ENCODE measurements at places on chromosomes 1 and 21. TPM values are rescaled to one million over a fixed set of nuclear protein-coding genes. Genes with fewer than 3 reads are reported as not detected.

DNA sequence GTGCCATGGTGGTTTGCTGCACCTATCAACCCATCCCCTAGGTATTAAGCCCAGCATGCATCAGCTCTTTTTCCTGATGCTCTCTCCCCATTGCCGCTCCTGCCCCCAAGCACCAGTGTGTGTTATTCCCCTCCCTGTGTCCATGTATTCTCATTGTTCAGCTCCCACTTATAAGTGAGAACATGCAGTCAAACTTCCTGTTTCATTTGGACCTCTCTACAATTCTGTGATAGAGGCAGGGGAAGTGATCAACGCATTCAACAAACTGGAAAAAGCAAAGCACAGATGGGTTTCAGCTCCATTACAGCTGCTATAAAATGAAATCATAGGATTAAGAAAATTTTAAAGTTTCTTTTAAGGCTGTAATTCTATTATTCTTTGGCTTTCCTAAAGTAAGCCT lies 23.3 kb upstream of the CD55 start:
- no peaks in the 10 kb centered on the region for H3K36me3 ChIP-seq
- no peaks in the 10 kb centered on the region for H3K4me1 ChIP-seq
- no peaks in the 10 kb centered on the region for H3K27me3 ChIP-seq
- H3K27ac ChIP-seq, result no peak overlapping the region
- no peak for DNase-seq

DNA sequence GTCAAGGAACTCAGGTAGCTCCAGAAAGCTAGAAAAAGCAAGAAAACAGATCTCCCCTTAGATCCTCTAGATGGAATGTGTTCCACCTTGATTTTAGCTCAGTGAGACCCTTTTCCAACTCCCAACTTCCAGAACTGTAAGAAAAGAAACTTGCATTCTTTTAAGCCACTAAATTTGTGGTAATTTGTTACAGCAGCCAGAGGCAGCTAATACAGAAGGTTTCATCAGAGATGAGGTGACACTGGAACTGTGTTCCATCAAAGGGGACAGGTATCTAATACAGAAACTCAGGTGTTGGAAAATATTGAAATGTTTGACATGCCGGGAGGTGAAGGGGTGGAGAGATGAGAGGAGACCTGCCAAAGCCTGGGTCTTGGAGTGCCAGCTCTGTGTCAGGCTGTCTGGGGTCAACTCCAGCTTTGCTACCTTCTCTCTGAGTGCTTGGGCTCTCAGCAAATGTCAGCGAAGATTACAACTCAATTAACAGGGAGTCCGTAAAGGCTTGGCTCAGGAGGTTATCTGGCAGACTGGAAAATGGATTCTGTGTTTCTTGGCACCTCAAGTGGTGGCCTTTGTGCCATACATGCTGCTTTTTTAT lies 71.3 kb downstream of the PLPP3 start:
- H3K4me1 ChIP-seq, result no peaks in the 10 kb centered on the region
- H3K27me3 ChIP-seq, result no peaks in the 10 kb centered on the region
- no peak for DNase-seq
- H3K4me3 ChIP-seq, result no peak overlapping the region

- no peak overlapping the region for H3K27ac ChIP-seq
- H3K4me1 ChIP-seq, result no peaks in the 10 kb centered on the region
- H3K27me3 ChIP-seq, result no peaks in the 10 kb centered on the region
- no peaks in the 10 kb centered on the region for H3K36me3 ChIP-seq
- DNase-seq, result no peak
- no peak overlapping the region for H3K4me3 ChIP-seq
These were observed 36.3 kb downstream of the RSPH1 start for GRCh38 chr21:42459546-42460215.

FCRL6 gene
- total RNA-seq, result not detected

DNA sequence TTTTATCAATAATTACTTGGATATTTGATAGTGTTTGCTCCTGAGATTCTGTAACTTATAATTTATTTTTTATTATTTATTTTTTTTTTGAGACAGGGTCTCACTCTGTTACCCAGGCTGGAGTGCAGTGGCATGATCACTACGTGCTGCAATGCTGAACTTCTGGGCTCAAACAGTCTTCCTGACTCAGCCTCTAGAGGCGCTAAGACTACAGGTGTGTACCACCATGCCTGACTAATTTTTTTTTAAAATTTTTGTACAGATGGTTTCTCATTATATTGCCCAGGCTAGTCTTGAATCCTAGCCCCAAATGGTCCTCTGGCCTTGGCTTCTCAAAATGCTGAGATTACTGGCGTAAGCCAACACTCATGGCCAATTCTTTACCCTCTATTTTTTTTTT lies 845.5 kb upstream of the ADGRL4 start:
- H3K27ac ChIP-seq, result no peak overlapping the region
- H3K27me3 ChIP-seq, result no peaks in the 10 kb centered on the region
- H3K4me1 ChIP-seq, result no peaks in the 10 kb centered on the region
- DNase-seq, result no peak
- H3K4me3 ChIP-seq, result no peak overlapping the region

SPRR2G gene
- not detected for total RNA-seq

- H3K4me3 ChIP-seq, result no peak overlapping the region
- no peaks in the 10 kb centered on the region for H3K4me1 ChIP-seq
- H3K36me3 ChIP-seq, result no peaks in the 10 kb centered on the region
- no peak overlapping the region for H3K27ac ChIP-seq
- no peak for DNase-seq
- peaks cover 4% of the 10 kb centered on the region for H3K27me3 ChIP-seq
These were observed 155.9 kb downstream of the FOXD2 start for GRCh38 chr1:47593598-47594285.

CD1C gene
- not detected for total RNA-seq

CCDC17 gene
- total RNA-seq, result 1.4 TPM

Data from GM23248 (cell line).